Tibial nerve (tissue), 4 donors: ENCODE measurements at places on chromosomes 12 and 14.

DNA sequence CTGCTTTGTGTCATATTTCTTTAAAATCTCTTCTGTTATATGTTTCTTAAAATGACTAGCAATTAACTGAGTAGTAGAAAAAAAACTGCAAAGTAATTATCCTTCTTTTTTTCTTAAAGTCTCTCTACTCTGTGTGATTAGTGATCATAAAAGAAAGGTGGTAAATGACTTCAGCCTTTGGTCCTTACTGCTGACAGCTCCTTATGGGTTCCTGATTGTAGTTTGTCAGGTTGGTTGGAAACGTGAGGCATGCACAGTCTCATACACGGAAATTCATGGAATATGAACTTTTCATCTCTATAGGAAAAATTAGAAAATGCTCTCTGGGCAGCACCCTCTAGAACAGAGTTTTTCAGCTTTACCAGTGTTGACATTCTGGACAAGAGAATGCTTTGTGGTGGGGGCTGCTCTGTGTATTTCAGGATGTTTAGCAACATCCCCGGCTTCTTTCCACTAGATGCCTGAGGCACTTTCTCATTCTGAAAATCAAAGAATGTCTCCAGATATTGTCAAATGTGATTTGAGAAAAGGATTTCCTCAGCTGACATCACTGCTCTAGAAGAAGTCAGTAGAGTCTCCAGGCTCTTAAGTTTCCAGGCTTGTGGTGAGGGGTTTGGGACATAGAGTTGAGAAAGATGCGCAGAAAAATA lies 121.0 kb downstream of the PIK3C2G start:
- DNase-seq = no peak

DNA sequence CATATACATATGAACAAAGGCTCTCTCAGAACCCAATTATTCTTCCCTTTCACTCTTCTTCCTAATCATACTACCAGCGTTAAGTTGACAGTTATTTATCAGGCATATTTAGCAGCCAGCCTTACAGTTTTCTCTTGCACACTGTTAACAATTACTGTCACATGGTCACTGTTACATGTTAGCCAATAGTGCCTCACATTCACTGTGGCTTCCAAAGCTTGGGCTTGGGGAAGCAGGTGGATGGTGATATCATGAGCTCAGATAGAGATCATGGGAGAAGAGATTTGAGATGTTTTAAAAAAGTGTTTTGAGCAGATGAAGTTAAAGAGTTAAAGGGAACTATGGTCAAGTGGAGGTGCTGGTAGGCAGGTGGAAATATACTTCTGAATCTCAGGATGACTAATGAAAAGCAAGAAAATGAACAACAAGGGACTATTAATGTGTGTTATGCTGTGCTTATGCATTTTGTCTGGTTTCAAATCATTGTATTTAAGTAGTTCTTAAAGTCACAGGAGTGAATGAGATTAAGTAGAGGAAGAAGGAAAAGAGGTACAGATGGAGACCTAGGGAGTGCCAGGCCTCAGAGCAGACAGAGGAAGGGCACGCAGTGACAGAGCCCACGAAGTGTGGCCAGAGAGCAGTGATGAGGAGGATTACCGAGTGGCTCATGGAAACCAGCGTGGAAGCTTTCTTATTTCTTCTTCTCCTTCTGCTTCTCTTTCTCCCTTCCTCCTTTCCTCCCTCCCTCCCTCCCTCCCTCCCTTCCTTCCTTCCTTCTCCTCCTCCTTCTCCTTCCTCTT lies 39.6 kb downstream of the BICD1 start:
- DNase-seq = no peak

- DNase-seq = no peak
These were observed 115.4 kb downstream of the ETV6 start for GRCh38 chr12:11764837-11765236.

DNA sequence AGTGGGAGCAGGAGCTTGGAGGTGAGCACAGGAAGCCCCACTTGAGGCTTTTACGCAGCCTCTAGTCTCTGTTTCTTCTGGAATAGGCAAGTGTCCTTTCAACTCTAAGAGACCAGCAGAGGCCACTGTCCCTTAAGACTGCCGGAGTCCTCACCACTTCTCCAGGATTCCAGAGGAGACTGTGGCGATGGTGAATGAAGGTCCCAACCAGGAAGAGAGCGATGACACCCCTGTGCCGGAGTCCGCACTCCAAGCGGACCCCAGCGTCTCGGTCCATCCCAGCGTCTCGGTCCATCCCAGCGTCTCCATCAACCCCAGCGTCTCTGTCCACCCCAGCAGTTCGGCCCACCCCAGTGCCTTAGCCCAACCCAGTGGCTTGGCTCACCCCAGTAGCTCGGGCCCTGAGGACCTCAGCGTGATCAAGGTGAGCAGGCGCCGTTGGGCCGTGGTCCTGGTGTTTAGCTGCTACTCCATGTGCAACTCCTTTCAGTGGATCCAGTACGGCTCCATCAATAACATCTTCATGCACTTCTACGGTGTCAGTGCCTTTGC lies 442 bp downstream of the FLVCR2 start:
- DNase-seq = peak; percentile 33

- DNase-seq = no peak
These were observed 95.8 kb downstream of the STXBP6 start for GRCh38 chr14:24954037-24954699.

DNA sequence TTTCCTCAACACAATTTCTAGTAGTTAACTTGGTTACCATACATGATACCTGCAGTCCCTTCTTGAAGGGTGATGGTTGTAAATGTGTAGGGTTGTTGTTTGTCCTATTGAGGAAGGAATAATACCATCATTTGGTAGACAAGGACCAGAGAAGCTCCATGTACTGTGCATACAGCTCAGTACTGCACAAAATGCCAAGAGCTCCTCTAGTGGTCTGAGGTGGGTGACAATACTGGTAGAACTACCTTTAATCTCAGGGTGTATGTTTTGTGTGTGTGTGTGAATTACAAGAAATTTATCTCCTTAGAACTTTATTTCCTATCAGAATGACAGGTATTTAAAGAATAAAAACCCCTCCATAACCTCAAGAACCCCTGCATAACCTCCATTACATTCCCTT lies 575.3 kb downstream of the TMTC2 start:
- DNase-seq = no peak

- DNase-seq = no peak
These were observed 53.2 kb downstream of the AMN start for GRCh38 chr14:102975662-102976061.

DNA sequence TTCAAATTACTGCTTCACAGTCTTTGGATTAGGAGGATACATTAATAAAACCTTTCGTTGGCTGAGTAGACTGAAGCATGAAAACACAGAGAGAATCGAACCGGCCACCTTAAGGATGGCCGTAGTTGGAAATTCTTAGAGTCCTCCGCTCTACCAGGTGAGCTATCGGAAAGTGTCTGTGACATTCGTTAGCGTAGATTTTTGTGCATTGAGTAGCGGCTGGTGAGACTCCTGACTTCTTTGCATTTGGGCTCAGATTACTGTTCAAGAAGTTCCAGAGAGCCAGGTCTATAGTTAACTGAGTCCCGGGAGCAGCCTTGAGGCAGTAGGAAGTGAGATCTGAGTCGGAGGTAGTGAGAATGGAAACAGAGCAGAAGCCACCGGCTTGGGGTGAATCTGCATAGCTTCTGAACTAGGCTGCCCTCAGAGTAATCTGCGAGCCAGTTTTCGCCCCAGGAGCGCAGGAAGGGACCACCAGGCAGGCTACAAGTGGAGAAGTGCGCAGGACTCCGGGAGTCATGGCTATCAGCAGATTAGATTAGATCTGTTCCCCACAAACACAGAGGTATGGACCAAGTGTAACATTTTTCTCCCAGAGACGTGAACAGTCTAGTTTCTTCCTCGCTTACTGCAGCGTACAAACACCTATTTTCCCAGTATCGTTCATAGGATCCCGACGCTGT lies 11.0 kb downstream of the OR6S1 start:
- DNase-seq = no peak

- DNase-seq = no peak
These were observed 102.8 kb upstream of the BCAT1 start for GRCh38 chr12:25051656-25052195.

DNA sequence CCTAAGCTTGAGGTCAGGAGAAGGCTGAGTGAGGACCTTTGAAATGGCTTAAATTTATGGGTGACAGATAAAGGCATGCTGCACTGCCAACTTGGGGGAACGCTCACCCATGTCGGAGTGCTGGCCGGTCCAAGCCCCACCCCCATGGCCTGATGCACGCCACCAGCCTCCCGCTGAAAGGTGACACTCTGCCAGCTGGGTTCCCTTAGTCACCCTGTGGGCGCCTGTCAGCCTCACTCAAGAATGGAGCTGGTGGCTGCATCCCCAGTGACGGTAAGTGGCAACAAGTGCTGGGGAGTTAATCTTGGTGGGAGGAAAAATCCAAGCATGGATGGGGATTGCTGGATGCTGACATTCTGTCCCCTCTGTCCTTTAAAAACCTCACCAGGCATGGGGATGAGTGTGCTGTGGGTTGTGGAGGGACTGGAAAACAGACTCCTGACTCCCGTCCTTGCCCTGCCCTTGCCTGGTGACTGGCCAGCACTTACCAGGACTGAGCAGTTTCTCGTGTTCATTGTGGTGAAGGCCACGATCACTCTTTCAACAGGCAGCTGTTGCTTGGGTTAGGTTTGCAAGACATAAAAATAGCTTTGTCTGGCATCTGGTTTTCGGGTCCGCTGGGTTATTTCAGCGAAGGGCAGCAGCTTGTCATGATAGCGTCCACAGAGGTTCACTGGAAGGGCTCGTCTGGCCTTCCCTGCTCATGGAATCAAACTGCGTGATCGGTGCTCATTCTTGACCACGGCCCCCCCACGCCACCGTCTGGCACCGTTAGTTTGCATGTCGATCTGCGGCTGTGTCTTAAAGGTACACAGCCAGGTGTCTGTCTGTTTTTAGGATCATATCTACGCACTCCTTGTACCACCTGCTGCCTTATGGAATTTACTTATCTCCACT lies 15.0 kb downstream of the ACACB start:
- no peak for DNase-seq

- DNase-seq = no peak
These were observed 16.8 kb downstream of the C12orf43 start for GRCh38 chr12:120999191-121000120.

DNA sequence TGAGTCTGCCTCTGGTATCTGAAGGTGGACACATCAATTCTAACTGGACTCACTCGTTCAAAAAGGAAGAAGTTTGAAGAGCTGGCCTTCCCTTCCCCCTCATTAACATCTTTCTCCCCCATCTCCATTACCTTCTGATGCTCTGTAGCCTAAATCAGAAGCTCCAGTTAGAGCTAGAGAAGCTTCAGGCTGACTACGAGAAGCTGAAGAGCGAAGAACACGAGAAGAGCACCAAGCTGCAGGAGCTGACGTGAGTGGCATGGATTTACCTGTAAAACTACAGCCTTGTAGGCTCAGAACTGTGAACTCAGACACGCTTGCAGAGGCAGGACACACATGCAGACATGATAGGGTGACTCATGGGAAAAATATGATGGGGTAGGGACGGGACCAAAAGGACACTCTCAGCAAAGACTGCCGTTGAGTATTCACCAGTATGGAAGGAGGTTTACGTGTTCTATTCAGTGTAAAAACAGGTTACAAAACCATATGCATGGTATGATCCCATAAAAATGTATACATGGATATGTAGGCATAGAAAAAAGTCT lies 14.3 kb upstream of the PIP4K2C start:
- no peak for DNase-seq

- no peak for DNase-seq
These were observed 15.7 kb upstream of the STAC3 start for GRCh38 chr12:57266681-57267080.

- no peak for DNase-seq
These were observed 82.5 kb downstream of the NT5DC3 start for GRCh38 chr12:103758310-103759089.

GRCh38 chr14:101132588-101132987 lies 229.1 kb upstream of the RTL1 start:
- peak; percentile 3 for DNase-seq

DNA sequence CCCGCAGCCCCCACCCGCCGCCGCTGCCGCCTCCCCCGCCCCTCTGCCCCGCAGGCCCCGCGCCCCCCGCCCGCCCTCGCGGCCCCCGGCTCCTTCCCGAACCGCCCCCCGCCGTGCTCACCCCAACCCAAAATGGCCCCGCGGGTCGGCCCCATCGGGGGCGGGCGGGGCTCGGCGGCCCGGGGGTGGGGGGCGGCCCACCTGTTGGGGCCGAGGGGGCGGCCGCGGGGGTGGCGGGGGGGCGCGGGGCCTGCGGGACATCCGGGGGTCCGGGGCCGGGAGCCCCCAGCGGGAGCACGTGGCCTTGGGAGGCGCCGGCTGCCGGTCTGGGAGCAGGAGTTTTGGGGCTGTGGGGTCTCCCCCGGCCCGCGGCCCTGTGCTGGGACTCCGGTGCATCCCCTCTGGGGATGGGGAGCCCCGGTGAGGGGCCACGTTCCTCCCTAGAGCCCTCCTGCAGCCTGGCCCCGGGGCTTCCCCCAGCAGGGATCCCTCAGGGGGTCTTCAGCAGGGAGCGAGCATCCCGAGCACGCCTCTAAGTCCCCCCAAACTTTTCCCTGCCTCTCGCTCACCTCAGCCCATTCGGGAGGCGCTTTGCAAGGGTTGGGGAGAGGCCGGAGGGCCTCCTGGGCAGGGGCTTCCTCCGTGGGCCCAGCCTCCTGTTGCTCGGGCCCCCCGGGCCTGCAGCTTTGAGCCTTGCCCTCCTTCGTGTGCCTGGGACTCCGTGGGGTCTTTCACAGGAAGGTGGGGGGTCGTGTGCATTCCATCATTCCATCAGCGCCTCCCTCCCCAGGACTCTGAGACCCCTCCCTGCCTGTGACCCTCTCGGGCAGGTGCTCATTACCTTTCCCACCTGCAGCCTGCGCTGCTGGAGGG lies 710 bp downstream of the MTA1 start:
- DNase-seq = no peak

DNA sequence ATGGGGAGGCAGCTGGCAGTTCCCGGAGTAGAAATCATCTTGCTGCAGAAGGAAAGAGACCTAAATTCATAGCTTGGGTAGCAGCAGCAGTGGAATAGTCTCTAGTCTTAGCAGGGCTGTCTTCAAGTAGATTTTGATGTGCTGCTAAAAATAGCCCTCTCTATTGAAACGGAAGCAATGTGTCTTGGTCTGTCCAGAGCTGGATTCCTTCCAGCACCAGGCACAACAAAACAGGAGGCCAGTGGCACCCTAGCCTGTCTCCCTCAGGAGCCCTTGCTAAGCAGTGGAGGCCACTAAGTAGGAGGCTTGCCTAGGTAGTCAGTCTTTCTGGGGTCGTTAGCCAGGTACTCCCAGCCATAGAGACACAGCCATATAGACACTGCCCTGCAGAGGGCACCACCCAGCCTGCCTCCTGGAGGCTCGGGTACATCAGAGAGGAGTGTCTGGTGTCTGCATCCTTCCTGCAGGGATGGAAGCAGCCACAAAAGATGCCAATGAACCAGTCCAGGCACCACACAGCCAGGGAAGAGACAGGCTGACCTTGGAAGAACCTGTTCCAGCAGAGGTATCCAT lies 97.5 kb downstream of the CRACR2A start:
- DNase-seq = no peak

DNA sequence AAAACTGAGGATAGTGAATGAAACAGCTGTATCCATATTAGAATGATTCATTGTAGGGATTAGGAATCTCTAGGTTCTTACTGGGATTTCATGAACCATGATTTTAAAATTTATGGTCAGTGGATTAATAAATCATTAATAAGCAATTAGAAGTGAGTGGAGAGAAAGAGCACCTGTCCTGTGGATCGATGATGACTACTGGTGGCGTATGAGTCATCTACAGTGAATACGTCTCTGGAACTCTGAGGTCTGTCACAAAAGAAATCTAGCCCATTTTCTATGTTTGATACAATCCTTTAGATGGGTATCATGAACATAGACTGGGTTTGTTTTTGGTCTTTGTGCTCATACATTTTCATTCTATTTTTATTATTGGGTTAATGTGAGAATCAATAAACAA lies 77.3 kb upstream of the RTL1 start:
- no peak for DNase-seq

- DNase-seq = no peak
These were observed 34.8 kb downstream of the PLXNC1 start for GRCh38 chr12:94182986-94183707.
